ENCODE measurements at places on chromosomes 6 and 20. TPM values are rescaled to one million over a fixed set of nuclear protein-coding genes. Genes with fewer than 3 reads are reported as not detected.

- DNase-seq: peak; percentile 76
Measured at GRCh38 chr20:51094221-51094620, 71.3 kb upstream of the KCNG1 start.

DNA sequence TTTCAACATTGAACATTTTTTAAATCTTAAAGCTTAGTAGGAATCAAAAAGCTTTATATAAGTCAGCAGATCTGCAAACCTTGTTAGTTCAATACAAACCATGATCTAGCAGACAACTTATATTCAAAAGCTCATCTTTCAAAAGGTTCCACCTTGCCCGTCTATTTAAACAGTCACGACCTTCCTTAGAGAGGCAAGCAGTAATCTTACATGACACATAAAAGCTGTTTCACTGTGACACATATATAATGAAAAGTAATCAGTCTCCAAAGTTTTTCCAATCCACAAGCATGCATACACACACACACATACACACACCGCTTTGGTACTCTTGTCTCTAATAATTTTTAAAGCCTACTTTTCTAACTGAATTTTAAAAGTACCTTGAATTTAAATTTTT is 12.9 kb downstream of the SOD2 start:
- DNase-seq: no peak

- DNase-seq: no peak
Measured at GRCh38 chr6:46933751-46934150, 12.0 kb upstream of the ADGRF5 start.

Gene ZNF76
- total RNA-seq: 21.1 TPM

Gene AVP
- not detected for total RNA-seq
